SW480 (cell line): ENCODE measurements at places on chromosomes 5 and 9.

DNA sequence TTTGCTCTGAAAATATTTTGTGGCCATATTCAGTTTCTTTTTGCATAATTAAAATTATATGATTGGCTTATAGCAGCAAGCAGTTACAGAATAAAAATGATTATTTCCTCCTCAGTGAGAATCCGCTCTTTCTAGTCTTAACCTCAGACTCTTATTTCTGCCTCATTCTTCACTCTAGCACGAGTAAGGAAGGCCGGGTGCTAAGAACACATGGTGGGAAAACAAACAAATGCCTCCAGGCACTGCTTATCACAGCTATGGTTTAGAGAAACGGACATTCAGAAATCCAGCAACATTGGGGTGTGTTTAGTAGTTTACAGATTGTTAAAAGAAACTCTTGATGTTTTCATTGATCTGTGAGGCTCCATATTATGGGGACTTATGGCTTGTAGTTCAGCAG, 168.7 kb downstream of the KDM4C start:
- DNase-seq = no peak

DNA sequence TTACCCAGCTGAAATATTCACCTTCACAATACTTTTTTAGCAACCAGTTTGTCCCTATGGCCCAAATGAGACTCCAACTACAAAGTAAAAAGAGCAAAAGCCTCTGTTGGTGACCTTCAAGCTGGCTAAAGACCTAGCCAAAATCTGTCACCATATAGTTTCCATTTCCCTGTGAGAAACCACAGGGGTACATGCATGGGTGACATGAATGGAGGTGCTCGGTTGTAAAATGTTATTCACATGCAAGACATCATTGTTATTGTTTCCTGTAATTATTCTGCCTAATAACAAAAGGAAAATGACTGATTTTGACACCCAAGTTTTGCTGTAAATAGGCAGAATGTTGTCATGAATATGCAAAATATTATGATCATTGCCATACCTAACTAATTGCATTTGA, 285.3 kb downstream of the ZNF608 start:
- no peak for DNase-seq

- DNase-seq = no peak
These were observed 474.8 kb downstream of the EFNA5 start for GRCh38 chr5:107195890-107196395.

- DNase-seq = no peak
These were observed 70.1 kb downstream of the KIAA1958 start for GRCh38 chr9:112556497-112557442.

DNA sequence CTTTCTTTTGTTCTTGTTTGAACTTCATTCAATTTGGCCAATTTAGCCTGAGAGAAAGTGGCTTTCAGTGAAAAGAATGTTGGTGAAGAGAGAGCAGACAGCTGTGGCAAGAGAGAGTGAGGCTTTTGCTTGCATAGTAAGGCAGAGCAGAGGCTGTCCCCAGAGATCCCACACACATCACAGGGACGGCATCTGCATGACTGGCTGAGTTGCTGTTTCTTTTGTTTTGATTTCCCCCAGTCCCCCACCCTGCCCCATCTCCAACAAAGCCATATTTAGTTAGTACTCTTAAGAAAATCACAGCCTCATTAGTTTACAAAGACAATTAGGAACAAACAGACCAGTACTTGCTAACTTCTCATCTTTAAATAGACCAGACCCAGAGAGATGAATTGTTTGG, 363.9 kb upstream of the SEMA6A start:
- DNase-seq = no peak

DNA sequence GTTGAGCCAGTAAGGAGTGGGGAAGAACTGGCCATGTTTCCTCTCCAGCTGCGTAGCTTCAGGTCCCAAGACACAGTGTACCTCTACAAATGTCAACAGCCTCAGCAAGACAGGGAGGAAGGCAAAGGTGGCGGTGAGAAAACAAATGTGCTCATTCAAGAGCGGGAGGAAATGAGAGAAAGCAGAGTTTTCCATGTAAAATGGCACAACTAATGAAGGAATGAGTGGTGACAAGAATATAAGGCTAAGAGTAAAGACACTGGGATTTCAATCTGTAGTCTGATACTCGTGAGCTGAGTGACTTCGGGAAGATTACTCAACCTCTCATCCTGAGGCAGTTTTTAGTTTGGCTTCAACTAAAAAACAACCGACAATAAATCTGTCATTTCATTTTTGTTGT, 67.6 kb downstream of the DPYSL3 start:
- no peak for DNase-seq

- DNase-seq = no peak
These were observed 53.0 kb downstream of the YIPF5 start for GRCh38 chr5:144117412-144117811.

DNA sequence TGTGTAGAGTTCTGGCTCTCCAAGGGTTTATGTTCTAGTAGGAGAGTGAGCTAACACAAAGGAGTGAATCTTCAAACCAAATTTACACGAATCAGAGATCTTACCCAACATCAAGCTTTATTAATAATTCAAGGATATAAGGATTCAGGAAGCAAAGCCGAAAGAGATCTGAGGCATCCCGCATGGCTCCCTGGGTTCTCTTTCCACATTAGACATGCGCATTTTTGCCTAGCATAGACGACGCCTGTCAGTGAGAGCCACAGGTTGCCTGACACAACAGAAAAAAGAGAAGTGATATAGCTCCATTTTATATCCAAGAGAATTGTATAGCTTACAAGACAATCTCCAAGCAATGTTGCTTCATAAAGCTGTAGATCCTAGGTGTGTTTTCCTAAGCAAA, 52.6 kb downstream of the ESM1 start:
- no peak for DNase-seq

GRCh38 chr5:60147791-60148190, 254.3 kb upstream of the PDE4D start:
- DNase-seq = no peak

GRCh38 chr5:143119291-143119769, 284.2 kb downstream of the NR3C1 start:
- DNase-seq = no peak

- peak; percentile 51 for DNase-seq
These were observed 89.6 kb downstream of the CCDC171 start for GRCh38 chr9:15642369-15642962.

GRCh38 chr9:89788434-89788833, 183.6 kb downstream of the GADD45G start:
- no peak for DNase-seq

DNA sequence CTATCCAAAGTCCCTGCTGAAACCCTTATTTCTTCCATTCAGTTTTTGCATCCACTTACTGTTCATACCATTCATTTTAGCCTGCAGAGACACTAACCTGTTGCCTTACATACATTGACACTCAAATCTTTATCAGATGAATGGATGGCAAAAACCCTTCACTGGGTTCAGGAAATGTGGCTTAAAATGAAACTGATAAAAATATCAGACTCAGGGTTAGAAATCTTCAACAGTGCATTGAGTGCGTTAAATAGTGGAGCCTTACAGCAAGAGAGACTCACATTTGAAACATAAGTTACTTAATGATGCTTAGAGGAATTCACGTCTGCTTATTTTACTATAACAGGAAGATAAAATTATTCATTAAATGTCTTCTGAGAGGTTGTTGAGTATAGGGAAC, 28.0 kb upstream of the BNC2 start:
- DNase-seq = no peak

- peak; percentile 34 for DNase-seq
These were observed 58.7 kb upstream of the TNFSF8 start for GRCh38 chr9:114988962-114989599.

DNA sequence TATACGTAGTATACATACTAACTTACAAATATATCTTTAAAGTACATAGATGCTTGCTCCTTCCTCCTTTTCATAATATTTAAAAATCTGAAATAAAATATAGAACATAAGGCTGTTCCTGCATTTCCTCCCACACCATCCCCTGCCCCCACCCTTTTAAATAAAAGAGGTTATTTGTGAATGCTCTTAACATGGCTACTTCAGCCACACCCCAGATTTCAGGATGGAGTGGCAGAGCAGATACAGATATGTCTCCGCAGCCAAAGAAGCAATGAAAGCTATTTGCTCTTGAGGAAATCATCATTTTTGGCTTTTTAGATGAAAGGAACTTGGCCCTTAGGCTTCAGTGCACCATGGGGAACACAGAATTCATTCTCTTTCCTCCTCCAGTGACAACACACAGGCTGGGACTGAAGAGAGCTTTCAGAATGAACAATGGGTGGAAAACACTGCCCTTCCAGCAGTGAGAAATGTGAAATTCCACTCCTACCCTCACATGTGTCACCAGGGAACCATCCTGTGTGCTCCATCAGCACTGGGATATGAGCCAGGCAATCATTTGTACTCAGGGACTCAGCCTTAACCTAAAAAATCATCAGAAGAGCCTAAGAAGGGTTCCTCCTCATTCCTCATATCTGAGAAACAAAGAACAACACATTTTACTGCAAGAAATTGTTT, 134.3 kb downstream of the PPP2R2B start:
- DNase-seq = no peak

DNA sequence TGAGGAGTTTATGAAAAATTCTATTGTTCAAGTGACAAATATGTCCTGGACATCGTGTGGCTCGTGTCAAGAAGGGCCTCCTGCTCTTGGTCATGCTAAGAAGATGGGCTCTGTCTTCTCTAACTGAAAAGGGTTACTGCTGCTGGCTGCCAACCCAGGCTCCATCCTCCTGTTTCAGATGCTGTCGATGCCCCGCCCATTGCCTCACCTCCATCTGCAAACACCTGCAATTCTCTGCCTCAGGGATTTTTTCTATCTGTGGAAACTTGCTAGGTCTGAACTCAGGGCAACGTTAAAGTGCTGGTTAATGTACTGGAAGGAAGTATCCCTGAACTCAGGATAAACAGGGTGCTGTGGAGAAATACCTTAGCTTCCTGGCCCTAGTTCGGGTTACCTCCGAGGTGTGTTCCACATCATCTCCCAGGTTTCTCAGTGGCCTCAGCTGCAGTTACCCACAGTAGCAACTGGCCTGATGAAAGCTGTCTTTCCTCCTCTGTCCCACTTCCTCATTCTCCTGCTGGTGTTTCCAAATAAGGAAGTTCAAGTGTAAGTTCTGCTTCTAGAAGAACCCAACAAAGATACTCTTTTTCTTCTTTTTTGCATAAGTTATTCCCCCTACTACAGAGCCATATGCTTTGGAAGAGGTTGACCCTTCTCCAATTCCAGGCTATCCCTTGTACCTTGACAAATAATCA, 151.7 kb upstream of the SMIM23 start:
- DNase-seq = no peak
